ENCODE measurements at places on chromosomes 4 and X.

DNA sequence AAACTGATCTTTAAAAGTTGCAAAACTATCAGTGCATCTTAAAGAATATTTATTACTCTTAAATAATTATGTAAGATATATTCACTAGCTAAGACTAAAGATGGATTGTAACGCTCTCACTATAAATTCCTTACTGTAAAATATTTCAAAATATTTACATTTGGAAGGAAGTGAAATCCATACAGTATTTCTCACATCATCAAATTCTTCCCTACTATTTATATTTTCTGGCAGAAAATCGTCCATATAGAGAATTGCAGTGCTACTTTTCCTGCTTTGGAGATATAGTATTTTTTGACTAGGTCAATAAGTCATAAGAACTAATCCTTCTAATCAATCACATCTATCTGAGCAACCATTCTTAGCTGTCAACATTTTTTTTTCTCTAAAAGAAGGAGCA, 52.9 kb downstream of the SCLT1 start:
- no peak for DNase-seq

DNA sequence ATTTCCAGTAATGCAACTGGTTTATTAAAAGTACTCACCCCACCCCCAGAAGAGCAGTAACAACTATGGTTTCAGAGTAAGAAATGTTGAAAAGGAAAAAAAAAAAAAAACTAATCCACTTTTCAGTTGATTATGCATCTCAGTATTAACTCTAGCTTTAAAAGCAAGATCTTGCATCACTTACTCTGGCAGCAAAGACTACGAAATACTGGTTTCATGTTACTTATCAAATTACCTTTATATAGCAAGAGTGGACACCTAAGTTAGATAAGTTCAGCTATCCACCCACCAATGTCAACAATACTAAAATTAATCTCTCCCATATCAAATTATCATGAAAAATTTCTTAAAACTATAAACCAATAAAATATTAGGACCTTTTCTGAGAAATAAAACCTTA, 105.0 kb downstream of the ABCB7 start:
- DNase-seq = no peak

GRCh38 chrX:1807301-1807731, 192.5 kb downstream of the ASMT start:
- no peak for DNase-seq

GRCh38 chrX:76454456-76454927, 27.0 kb downstream of the MAGEE1 start:
- DNase-seq = no peak

- no peak for DNase-seq
These were observed 340.8 kb upstream of the NDST4 start for GRCh38 chr4:115454228-115454627.

- DNase-seq = no peak
These were observed 29.1 kb downstream of the TBC1D14 start for GRCh38 chr4:6938647-6939271.

GRCh38 chrX:152154050-152154449, 15.7 kb upstream of the MAGEA10 start:
- no peak for DNase-seq

All from right renal pelvis (tissue), 4 donors.